8988T (cell line): ENCODE measurements at places on chromosomes 2 and 18.

- DNase-seq, result no peak
Observed at GRCh38 chr2:55102056-55102812, 52.0 kb upstream of the RTN4 start.

DNA sequence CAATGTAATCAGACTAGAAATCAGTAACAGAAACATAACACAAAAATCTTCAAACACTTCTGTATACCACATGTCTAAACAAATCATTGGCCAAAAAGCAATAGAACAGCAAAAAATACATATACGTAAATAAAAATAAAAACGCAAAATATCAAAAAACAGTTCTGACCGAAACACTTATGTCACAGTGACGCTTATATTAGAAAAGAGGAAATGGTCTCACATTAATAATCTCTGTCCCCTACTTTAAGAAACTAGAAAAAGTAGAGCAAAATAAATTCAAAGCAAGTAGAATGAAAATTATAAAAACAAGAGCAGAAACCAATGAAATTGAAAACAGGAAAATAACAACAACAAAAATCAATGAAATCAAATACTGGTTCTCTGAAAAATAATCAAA is 41.9 kb downstream of the TMEM131 start:
- no peak for DNase-seq

GRCh38 chr18:21702602-21703001 is 2.0 kb downstream of the ABHD3 start:
- DNase-seq, result no peak

DNA sequence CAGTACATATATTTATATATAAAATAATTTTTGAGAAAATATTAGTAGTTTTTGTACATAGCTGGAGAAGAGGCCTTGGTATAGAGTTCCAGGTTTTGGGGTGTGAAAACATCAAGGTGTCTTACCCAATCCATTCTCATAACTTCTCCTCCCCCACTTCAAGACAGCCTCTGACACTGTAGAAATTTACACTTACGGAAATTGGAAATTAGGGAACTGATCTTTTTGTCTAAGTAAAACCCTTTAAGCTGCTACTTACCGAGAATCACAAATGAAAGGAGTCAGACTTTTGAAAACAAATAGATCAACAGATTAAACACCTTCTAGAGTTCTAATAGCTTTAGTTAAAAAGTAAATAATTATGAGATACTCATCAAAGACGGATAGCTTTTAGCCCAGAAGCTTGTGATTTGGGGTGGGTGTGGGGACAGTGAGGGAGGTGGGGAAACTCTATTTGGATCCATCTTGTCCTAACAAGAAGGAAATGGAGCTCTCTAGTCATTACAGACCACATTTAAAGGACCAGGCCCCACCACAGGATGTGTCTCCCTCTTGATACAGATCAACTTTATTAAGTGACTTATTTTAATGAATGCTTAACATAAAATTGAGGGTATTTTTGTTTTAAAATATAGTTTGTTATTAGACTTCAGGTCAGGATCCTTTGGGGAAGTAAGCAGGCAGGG is 11.1 kb upstream of the FBXO11 start:
- no peak for DNase-seq

GRCh38 chr2:224711381-224711780 is 4.8 kb downstream of the CCDC195 start:
- no peak for DNase-seq

DNA sequence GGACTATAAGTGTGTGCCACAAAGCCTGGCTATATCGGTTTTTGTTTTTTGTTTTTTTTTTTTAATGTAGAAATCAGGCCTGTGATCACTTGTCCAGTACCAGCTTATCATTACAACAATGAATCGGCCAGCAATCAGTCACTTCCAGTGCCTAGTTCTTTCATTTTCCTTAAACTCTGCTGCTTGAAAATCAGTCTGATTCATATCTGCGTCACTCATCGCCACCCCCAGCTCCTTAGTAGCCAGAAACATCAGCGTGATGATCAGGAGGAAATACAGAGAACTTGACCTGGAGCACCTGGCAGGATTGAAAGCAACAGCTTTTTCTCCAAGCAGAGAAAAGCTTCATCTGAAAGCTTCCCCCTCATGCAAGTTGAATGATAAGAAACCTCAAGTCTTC is 75.4 kb downstream of the SPTBN1 start:
- no peak for DNase-seq

DNA sequence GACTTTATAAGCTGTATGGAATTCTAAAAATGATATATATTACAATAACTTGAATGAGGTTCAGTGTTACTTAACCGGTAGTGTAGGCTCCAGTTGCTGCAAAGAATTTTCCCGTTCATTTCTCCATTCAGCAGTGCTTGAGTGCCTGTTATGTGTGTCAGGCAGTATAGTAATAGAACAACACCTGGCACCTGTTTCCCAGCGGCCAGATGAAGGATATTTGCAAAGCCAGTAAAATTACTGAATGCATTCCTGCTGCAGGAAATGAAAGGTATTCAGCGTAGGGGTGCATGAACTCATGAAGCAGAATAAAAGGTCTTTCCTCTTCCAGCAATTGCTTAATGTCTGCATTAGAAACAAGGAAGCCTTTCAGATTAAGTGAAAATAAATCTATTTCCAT is 18.8 kb downstream of the YPEL5 start:
- DNase-seq, result no peak

DNA sequence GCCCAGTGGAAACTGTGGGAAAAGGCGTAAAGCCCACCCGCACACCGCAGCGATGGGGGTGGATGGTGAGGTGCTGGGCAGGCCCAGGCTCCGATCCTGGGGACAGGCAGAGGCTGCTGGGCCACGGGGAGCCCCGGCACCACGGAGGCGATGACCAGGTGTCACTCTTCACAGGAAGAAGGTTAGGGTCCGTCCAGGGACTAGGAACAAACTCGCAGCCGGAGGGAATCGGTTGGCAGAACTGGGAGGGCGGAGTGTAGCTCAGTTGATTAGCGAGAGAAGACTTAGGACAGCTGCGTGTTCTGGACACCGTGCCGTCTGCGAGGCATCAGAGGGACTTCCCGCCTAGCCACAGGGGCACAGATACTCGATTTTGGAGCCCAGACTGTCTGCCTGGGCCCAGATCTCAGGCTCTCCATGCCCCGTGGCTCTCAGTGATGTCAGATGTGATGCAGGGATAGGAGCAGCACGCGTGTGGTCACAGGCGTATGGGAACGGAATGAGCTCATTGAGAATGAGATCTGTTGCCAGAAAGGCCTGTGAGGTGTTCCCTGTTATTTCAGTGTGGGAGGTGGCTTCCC is 16.1 kb upstream of the ALLC start:
- DNase-seq, result no peak

GRCh38 chr2:209424199-209424701 is 403 bp downstream of the MAP2 start:
- no peak for DNase-seq

- no peak for DNase-seq
Observed at GRCh38 chr2:181723731-181724130, 43.4 kb upstream of the NEUROD1 start.

GRCh38 chr2:182717816-182718215 is 1.8 kb downstream of the DNAJC10 start:
- DNase-seq, result no peak

GRCh38 chr2:224039080-224039769 is at the start of gene SERPINE2:
Gene SERPINE2, minus strand, starts transcription at chr2:224039286. Its CDS starts 37,386 bp downstream, at chr2:224001900.
- DNase-seq, result peak; percentile 89

DNA sequence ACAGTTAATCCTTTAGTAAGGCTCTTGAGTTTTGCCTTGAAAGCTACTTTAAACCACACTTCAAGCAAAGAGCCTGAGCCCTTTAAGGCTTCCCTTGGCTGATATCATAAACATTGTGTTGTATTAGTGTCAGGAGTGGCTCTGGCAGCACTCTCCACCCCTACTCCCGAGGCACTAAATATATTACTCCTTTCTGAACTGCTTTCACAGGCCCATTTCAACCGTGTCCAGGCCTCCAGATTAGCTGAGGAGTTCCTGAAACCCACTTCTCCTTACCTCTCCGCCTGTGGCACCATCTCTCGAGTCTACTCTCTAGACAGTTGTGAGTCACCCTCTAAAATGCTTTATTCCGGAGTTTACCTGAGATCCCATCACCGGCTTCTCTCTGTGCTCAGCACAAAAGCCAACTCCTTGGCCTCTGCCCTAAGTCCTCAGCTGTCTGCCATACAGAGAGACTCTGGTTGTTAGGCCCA is 14.4 kb upstream of the STON1 start:
- DNase-seq, result no peak

- DNase-seq, result no peak
Observed at GRCh38 chr2:196234672-196235071, 63.3 kb upstream of the STK17B start.

- DNase-seq, result no peak
Observed at GRCh38 chr2:39871291-39871761, 92.3 kb upstream of the THUMPD2 start.

- DNase-seq, result no peak
Observed at GRCh38 chr2:168550670-168551069, 94.6 kb downstream of the CERS6 start.

- no peak for DNase-seq
Observed at GRCh38 chr18:72436401-72436800, 107.7 kb downstream of the CBLN2 start.

DNA sequence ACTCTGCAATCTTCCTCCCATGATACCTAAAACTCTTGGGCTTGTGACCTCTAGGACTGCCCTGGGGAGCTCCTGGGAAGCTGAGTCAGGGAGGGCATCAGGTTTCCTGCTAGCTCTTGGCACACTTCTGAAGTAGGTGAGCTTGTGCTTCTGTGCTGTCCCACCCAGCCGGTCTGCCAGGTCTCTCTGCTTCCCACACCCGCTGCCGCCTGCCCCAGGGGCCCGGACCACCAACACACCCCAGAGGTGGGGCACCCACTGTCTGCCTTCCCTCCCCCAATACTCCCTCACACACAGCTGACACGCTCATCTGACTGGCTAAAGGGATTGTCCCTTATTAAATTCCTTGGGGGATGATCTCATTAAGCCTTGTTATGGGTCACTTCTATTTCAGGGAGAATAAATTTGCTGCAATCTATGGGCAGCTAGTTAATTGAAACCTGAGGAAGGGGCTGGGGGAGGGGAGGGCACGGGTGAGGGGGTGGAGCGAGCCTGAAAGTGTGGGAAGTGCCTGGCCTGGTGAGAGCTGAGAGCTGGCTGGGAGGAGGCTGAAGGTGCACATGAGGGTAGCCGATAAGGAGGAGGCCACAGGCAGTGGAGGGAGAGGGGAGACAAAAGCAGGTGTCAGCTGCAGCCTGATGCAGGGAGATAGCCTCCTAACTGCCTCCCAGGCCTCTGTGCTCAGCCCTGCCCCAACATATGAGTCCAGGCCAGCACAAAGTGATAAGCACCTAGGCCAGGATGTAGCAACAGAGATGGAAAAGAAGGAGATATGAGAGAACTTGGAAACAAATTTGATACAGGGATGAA is 48.8 kb downstream of the HAUS1 start:
- DNase-seq, result no peak

GRCh38 chr2:43576981-43577892 is 18.6 kb downstream of the THADA start:
- DNase-seq, result no peak

- no peak for DNase-seq
Observed at GRCh38 chr2:237616373-237616733, 11.0 kb upstream of the LRRFIP1 start.

- DNase-seq, result no peak
Observed at GRCh38 chr2:100965596-100965995, 36.5 kb upstream of the RPL31 start.

DNA sequence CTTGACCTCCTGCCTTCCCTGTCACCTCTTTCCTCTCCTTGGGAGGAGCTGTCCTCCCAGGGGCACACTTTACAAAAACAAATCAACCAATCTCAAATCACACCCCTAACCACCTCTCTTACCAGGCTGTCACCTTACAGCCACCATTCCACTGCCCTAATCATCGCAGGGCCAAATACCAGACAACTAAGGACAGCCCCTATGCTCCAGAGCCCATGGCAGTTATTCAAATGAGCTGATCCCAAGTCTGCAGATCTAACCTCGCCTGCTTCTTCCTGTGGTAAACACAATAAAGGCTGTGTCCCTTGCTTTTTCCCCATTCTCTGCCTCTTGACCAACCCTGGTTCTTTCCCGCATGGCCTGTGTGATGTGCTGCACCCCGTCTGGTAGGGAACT is 154.2 kb upstream of the CNTNAP5 start:
- DNase-seq, result no peak

- DNase-seq, result no peak
Observed at GRCh38 chr2:235049719-235050118, 97.9 kb downstream of the SH3BP4 start.

DNA sequence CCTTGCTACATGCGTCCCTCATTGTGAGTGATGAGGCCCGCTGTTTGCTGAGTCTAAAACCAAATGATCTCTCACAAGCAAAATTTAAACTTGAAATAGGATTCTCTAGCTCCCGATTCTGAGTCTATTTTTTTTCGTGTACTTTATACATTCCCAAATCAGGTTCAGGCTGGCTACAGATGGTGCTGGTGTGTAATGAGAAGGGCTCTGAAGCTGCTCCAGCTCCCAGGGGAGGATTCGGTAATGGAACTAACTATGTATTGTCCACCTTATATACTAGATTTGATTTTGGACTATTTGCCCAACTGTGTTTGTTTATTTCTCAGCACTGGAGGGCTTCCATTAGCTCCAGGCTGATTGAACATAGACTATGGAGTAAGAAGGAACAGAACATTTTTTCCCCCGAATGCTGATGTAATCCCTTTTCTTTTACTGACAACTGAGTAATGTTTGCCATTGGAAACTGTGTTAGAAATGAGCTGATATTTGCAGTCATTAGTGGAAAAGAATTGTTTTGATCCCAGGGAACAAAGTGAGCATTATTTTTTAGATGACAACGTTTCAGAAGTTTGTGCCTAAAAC is 274.0 kb upstream of the FIGN start:
- no peak for DNase-seq

- no peak for DNase-seq
Observed at GRCh38 chr2:193276069-193276468, 1081.3 kb upstream of the TMEFF2 start.

DNA sequence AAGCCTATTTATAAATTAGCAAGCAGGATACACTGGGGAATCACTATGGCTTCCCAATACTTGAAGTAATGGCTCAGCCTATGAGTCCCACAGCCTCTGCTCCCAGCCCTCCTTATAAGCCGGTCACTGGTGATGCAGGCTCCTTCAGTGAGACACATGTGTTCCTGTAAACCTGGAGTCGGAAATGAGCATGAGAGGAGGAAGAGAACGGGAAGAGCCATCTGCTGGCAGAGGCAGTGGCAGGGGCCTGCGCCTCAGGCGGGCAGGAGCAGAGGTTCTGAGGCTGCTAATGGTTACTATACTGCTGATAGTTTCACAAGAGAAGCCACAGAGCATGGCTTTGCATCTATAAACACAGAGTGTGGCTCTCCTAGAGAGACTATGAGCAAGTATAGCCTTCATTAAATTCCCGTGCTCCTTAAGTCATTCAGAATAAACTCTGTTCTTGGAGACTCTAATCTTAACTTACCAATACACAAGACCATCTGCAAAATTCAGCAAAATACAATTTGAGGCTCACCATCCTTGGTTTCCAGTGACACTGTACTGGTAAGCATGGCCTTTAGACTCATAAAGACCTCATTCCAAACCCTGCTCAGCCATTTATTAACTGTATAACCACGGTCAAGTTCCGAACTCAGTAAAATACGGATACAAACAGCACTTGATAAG is 63.3 kb downstream of the FBXO15 start:
- DNase-seq, result no peak

- no peak for DNase-seq
Observed at GRCh38 chr18:3466872-3467271, 16.9 kb downstream of the TGIF1 start.

- no peak for DNase-seq
Observed at GRCh38 chr18:45589356-45590035, 25.8 kb upstream of the SLC14A2 start.
